ENCODE measurements at places on chromosomes 1 and 21. TPM values are rescaled to one million over a fixed set of nuclear protein-coding genes. Genes with fewer than 3 reads are reported as not detected.

NBPF6 gene
- total RNA-seq, result not detected

UBE2U gene
- total RNA-seq, result not detected

MYOC gene
- not detected for total RNA-seq

EXO1 gene
- total RNA-seq, result 19.9 TPM

ARHGEF11 gene
- total RNA-seq, result 44.1 TPM

KCNK2 gene
- total RNA-seq, result 1.1 TPM

DNA sequence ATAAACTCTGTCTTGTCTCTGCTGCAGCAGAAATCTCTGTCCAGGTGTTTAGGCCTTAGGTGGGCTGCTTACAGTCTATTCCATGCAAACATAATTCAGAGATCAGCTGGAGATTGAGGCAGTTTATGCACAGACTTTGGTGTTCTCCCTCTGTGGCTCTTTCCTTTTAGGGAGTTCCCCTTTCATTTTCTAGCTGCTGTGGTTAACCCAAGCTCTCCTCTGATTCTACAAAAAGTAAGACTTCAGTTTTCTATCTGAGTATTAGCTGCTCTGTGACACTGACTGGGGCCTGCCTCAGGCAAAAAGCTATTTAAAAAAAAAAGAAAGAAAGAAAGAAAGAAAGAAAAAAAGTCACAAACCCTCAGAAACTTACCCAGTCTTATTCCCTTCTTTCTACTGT lies 211.1 kb downstream of the CAMTA1 start:
- DNase-seq, result no peak

DNA sequence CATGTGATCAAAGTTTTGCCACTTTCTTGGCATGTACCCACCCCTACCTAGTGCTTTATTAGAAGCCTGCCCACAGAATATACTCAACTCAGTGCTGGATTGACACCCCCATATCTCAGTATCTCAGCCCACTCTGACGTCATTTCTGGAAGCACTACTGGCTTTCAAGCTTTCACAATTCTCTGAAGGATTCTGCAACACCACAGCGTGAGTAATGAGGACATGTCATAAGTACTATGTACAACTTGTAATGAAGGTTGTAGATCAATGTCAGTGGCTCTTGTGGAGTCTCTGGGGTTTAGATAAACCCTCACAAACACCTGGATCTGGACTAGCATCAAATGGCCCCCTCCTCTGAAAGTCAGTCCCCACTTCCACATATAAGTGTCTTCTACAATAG lies 57.2 kb downstream of the TNFSF4 start:
- DNase-seq, result no peak

- DNase-seq, result no peak
Measured at GRCh38 chr1:55468142-55468795, 253.1 kb upstream of the USP24 start.

DNA sequence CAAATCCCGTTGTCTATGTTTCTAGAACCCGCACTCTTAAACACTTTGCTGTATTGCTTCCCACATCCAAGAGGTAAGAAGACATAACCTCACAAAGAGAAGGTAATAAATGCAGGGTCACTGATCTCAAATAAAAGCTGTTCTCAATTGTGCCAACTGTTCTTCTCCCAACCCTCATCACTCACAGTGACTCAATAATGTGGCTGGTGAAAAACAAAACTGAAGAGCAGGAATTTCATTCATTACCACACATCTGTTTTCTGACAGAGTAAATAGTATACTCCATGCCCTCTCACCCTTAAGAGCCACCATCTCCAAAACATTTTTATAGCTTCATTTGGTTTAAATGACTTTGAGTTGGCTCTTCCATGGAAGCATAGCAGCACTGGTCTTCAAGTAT lies 6.2 kb upstream of the ERICH3 start:
- DNase-seq, result no peak

DNA sequence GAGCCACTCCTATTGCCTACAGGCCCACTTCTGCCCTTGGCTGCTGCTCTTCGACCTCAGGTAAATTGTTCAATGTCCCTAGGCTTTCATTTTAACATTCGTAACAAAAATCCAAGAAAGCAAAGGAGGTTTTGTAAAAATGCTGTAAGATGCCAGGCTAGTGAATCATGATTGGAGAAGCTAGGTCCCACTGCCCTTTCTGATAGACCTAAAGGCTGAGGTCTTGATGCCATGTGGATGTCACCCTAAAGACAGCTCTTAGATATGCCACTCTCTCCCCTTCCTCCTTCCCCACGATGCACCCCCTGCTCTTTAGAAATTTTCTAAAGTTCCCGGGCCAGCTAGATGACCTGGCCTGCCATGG lies 9.9 kb upstream of the TMEM39B start:
- no peak for DNase-seq

GRCh38 chr1:74629283-74629682 lies 44.3 kb downstream of the ERICH3 start:
- DNase-seq, result no peak
